ENCODE measurements at places on chromosomes 13 and 19.

DNA sequence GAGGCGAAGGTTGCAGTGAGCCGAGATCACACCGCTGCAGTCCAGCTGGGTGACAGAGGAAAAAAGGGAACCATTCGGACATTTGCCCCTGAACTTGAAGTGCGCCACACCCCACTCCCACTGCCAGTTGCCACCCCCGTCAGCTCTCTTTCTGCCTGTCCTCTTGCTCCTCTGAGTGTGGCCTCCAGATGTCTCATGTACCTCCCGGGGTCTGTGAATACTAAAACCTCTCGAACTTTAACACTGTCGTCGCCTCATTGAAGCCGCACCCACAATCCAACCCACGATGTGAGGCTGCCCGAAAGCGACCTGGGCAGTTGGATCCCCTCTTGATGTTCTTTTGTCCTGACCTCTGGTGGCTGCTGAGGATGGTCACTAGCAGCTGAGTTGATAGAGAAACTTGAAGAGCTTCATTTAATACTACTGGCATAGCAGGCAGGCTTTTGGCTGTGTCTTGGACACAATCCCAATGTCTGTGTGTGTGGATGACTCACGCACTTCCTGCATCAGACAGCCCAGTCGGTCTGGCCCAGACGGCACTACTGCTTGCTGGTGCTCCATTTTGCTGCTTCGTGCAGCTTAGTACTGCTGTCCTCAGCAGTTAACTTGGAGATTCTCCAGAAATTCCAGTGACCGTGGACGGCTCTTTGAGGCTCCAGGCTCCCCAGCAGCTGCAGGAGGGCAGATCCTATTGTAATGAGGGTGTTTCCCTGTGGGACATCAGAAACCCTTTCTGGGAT, 4.2 kb downstream of the FPR3 start:
- DNase-seq, result no peak

GRCh38 chr13:44905556-44905955, 83.7 kb downstream of the NUFIP1 start:
- DNase-seq, result no peak

GRCh38 chr19:32563761-32564160, 17.2 kb upstream of the PDCD5 start:
- no peak for DNase-seq

DNA sequence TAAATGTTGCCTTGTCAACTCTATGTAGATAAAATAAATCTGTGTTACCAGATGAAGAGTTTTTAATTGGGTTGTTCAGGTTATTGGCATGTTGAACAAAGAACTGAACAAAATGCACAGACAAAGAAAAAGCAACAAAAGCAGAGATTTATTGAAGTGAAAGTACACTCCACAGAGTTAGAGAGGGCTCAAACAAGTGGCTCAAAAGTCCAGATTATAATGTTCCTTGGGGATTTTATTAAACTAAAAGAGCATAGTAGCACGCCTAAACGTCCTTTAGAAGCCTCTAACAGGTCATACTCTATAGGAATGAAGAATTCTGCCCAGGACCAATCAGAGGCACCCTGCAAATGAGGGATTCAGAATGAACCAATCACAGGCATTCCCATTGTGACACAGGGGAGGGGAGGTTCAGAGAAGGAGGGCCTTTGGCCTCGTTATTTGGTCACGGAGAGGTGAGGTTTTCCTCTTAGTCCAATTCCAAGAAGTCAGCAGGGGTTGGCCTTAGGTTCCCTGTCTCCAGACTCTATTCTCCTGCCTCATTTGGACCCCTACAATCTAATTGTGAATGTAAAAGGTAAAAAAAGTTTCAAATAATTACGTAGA, 12.8 kb downstream of the PSMC4 start:
- DNase-seq, result no peak

DNA sequence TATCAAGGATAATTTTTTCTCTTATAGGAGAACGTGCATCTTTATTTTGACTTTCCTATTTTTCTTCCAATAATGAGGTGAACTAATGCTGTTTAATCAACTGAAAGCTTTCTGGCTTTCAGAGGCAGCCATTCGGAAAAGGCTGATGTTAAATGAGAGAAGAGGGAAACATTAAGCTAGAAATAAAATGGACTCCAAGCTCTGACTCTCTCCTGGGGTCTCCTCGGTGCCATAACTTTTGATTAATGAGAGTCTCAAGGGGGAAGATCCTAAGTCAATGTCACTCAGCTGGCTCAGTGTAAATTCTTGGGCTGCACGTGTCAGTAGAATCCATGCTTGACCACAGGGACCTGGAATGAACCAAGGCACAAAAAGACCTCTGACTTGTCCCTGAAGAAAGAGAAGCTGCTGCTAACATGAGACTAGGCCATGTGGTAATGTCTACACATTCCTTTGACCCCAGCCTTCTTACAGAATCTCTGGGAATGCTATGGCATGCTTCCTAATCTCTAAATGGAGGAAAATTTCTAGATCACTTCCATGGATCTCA, 152.2 kb upstream of the RFC3 start:
- DNase-seq, result no peak

- no peak for DNase-seq
Measured at GRCh38 chr13:43377149-43377548, 353.8 kb downstream of the DNAJC15 start.

DNA sequence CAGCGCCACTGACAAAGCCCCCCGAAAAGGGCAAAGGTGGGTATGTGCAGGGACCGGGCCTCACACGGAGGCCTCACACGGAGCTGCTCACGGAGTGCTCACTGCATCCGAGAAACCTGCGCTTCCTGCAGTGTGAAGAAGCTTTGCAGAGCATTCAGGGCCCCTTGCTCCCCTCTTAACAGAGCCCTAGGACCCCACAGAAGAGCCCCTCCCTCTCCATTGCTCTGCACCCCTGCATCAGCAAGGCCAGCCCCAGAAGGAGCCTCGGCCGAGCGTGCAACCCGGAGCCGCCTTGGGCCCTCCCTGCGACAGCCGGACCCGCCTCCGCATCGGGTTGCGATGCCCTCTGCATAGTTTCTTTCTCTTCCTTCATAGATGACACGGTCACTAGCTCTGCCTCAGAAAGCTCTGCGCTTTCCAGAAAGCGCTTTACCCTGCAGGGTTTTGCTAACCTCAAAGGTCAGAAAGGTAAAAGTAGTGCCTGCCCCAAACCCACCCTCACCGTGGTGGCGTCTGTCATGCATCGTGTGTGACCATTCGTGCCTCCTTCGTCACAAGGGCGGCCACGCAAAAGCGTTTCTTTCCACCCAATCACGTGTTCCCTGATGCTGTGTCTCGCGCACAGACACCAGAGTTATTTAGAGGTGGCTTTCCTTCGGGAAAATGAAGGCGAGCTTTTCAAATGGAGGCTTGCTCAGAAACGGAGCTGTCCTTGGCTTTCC, 15.7 kb upstream of the F7 start:
- DNase-seq, result no peak

DNA sequence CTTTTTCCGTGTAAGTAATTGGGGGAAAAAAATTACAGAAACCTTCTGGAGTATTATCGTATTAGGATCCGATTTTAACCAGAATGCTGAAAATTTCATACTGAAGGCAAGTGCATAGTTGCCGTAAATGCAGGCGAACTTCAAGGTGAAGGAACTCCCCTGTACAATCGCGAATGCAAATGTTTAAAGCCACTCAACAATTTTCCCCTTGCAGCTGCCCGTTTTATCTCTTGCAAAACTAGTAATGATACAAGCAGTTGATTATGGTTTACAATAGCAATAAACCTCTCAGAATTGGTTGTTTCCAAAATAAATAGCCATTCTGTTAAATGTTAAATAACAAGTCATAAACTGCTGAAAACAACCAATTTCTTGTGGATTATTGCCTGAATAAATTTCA, 105.7 kb downstream of the DNAJC15 start:
- DNase-seq, result no peak

DNA sequence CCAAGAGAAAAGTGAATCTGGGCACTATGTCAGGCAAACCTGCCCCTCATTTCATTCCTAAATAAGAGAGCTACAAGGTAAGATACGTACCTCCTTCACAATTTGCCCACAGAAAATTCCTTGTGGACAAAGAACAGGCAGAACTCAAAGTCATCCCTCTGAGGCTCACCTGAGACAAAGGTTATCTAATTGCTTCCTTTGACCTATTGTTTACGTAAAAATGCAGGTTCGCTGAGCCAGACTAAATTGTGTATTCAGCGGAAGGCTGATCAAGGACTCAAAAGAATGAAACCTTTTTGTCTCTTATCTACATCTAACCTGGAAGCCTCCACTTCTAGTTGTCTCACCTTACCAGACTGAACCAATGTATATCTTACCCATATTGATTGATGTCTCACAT, 213.3 kb downstream of the POSTN start:
- DNase-seq, result no peak

DNA sequence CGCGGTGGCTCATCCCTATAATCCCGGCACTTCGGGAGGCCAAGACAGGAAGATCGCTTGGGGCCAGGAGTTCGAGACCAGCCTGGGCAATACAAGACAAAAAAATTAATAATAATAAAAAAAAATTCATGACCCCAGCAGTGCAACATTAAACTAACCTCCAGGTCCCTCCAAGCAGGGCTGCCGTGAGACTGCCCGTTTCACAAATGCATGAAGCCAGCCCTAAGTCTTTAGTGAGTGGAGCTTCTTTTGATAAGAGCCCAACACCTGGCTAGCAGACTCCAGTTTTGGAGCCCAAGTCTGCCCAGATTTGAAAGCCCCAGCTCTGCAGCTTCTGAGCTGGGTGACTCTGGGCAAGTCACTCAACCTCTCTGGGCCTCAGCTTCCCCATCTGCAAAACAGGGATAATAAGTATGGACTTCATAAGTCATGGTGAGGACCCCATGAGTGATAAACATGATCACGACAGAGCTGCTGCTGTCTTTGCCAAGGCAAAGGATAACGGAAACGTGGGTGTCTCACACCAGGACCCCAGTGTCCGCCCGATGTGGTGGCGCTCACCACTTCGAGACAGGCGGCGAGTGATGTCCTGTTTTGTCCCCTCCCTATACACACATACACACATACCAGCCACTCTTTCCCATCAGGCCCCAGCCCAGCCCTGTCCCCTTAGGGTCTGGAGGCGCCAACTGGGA, 38.4 kb upstream of the NANOS3 start:
- DNase-seq, result no peak

DNA sequence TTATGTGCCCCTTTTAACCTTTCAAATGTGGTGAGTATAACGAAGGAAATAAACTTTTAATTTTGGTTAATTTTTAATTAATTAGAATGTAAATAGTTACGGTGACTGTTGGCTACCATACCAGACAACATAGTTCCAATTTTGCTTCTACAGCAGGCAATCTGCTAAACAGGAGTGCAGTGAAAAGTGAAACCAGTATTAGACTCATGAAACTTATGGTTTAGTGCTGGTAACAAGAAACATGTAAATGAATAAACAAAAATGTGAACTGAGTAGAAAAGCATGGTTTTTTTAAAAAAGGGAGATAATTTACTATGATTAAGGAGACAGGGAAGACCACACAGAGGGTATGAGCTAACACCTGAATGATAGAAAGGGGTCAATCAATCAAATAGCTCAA, 478.4 kb downstream of the PCDH9 start:
- DNase-seq, result no peak

DNA sequence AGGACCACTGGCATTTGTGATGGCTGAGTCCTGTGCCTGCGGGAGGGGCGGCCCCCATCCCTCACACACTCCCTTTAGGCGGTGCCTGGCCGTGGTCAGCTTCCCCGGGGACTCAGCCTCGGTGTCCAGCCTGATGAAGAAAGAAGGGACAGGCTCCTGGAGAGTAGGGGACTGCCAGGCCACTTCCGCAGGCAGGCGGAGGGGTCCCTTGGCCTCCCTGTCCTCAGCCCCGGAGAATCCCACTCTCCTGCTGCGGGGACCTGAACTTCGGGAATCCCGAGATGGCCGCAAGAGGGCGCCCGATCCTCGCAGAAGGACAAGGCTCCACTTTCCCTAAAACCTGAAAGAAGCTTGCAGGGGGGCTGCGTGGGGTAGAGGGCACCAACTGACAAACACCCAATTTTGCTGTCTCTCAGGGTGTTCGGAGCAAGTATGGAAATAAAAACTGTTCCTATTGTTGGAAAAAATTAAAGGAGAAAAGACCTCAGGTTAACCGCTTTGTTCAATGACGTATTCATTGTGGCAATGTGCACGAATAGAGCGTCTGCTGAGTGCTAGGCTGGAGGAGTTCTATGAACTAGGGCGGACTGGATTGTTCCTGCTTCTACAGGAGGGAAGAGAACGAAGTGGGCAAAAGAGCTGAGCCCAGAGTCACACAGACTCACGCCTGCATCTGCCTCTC, 297.3 kb downstream of the ZNF536 start:
- peak; percentile 49 for DNase-seq

GRCh38 chr13:98111168-98112098, 31.5 kb upstream of the FARP1 start:
- DNase-seq, result no peak

- DNase-seq, result no peak
Measured at GRCh38 chr13:29589234-29589633, 6.3 kb downstream of the SLC7A1 start.

DNA sequence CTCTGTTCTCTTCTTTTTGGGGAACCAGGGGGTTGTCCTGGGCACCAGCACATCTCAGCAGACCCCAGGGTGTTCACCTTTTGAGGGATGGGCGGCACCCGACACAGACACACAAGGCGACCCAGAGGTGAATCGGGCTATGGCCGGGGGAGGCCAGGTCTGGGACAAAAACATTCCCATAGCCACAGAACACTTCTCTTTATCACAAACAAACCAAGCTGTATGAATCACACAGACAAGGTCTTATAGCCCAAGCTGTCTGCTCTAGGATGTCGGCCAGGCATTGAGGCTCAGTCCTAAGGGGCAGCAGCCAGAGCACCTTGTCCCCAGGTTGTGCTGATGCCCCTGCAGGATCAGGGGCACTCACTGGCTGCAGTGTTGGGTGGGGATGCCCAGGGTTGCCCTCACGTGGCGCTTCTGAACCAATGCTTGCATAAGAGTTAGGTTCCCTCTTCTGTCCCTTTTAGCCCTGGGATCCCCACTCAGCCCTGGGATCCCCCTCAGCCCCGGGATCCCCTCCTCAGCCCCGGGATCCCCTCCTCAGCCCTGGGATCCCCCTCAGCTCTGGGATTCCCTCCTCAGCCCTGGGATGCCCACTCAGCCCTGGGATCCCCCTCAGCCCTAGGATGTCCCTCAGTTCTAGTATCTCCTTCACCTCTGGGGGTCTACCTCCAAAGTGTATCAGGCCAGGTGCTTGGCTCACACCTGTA, 26.9 kb downstream of the MAU2 start:
- no peak for DNase-seq

GRCh38 chr19:6531163-6531955, 533 bp downstream of the TNFSF9 start:
- DNase-seq, result no peak

- no peak for DNase-seq
Measured at GRCh38 chr19:40811478-40812341, 12.7 kb downstream of the EGLN2 start.

DNA sequence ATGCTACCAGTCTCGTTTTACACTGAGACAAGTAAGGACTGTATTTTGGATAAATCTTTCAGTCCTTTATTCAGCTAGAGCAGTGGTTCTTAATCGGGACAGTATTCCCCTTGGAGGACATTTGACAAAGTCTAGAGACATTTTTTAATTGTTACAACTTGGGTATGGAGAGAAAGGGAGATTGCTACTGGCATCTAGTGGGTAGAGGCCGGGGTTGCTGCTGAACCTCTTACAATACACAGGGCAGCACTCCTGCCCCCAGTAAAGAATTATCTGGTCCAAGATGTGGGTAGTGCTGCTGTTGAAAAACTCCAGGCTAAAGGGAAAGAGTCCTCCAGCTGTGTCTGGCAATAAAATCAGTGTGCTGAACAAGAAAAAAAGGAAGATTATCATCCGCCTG, 334.8 kb downstream of the SLC7A1 start:
- DNase-seq, result no peak

- DNase-seq, result no peak
Measured at GRCh38 chr19:49210901-49211451, 53.4 kb downstream of the TRPM4 start.

All from activated CD8-positive, alpha-beta memory T cell treated with anti-CD3 and anti-CD28 coated beads, Interleukin-2, amount 50 U/mL, for 4 hours (primary cell).